ENCODE measurements at places on chromosomes 16 and 17.

GRCh38 chr17:81328978-81329926 is 34.1 kb upstream of the SLC38A10 start:
- DNase-seq, result no peak

DNA sequence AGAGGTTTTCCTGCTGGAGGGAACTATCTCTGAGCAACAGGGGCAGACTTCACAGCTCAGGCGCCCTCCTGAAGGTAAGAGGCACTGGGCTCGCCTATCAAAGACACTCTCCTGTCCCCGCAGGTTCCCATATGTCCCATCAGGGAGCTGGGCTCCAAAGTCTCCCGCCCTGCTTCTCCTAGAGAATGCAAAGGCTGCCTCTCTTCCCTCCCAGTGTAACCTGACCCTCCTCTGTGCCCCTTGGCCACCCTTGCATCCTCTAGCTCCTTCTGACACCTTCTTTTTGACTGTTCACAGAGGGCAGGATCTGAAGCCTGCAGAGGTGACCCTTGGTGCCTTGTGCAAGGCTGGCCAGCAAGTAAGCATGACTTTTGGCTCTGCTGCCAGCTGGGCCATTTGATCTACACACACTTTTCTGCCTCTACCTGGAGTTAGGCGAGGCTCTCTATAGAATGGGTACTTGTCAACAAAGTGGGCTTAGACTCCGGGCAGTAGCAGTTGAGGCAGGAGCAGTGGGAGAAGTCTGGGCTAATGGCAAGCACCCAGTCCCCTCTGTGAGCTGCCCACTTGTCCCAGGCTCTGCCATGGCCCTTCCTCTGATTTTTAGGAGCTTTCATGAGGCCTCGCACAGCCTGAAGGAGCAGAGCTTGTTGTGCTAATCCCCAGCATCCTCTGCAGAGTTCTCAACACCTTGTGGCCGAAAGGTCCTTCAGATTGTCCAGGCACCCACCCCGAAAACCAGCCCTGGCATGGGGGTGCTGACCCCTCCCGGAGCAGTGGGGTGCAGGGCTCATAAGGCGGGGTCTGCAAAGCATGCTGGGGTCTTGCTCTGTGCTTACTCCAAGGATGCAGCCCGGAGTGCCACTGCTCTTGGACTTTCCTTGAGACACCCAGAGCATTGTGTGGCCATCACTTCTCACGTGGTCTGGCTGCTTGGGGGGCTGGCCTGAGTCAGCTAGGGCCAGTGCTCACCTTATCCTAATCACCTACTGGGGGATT is 122.9 kb downstream of the METRNL start:
- no peak for DNase-seq

- DNase-seq, result no peak
Observed at GRCh38 chr16:17026600-17027242, 444.0 kb downstream of the XYLT1 start.

GRCh38 chr16:85605912-85606841 is 6.9 kb upstream of the GSE1 start:
- no peak for DNase-seq

DNA sequence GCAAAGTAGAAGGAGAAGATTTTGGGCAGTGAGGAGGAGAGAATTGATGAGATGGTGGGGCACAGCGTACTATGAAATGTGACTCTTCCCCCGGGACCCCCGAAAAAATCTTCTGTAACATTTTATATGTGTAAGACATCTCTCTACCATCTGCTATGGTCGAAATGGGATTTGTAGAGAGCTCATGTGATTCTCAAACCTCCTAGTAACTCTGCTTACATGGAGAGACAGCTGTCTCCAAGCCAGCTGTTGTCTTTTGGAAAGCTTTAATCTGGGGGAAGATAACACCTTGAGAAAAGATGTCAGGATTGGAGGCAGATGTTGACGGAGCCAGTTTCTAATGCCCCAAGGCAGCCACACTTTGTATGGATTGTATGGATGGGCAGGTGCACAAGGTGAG is 94.1 kb downstream of the PRKCB start:
- peak; percentile 24 for DNase-seq

DNA sequence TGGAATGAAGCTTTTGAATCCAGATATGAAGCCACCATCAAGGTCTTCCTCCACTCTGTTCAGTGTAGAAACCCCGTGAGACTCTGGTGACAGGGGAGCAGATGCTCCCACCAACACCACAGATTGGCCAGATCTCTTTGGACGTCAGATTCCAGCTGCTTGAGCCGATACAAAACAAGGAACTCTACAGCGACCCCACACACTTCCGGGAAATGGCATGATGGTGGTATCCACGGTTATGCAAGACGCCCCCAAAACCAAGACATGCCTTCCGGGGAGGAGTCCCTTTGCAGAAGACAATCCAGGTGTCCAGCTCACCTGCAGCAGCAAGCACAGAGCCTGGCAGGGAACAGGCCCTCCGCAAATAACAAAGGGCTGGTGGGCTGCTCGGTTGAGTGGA is 19.8 kb upstream of the PITPNA start:
- no peak for DNase-seq

DNA sequence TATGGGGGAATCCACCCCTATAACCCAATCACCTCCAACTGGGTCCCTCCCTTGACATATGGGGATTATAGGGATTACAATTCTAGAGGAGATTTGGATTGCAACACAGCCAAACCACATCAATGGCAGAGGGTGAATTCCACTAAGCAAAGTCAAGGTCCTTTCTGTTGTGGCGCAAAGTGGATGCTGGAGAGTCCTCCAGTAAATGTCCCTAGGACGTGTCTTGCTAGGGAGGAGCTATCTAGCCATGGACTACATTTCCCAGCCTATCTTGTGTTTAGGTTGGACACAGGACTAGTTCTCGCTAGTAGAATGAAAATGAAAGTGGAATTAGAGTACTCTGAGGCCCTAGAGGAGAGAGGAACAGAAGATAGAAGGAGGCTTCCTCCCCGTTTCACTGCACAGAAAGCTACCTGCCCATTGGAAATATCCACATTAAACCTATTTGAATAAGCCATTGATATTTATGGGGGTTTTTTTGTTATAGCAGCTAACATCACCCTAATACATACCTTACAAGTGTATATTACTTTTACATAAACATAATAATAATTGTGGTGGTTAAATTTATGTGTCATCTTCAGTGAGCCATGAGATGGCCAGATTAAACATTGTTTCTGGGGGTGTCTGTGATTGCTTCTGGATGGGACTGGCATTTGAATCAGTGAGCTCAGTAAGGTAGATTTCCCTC is 56.7 kb upstream of the ERCC4 start:
- DNase-seq, result no peak

- no peak for DNase-seq
Observed at GRCh38 chr16:460787-461186, 35.3 kb downstream of the RAB11FIP3 start.

- no peak for DNase-seq
Observed at GRCh38 chr17:2433696-2434095, 32.8 kb upstream of the MNT start.

- DNase-seq, result no peak
Observed at GRCh38 chr16:75263291-75263962, 12.0 kb upstream of the BCAR1 start.

- peak; percentile 45 for DNase-seq
Observed at GRCh38 chr17:74601944-74602572, 10.0 kb upstream of the CD300LD start.

DNA sequence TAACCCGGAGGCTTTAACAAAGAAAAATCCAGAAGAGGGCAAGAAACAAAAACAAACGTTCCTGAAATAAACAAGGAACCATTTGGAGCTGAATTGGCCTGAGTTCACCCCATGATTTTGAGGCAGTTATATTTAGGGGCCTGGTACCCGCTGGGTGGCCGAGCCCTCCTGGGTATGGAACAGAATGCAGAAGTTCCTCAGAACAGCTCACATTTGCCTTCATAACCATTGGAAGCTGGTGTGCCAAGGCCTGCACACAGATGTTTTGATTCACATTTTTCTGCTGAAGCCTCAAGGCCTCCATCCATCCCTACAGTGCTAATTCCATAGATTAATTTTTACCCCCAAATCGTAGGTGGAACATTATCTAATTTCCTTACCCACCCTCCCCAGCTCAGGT is 3.3 kb upstream of the ZFHX3 start:
- DNase-seq, result no peak

GRCh38 chr17:81324851-81325713 is 30.0 kb upstream of the SLC38A10 start:
- DNase-seq, result no peak

DNA sequence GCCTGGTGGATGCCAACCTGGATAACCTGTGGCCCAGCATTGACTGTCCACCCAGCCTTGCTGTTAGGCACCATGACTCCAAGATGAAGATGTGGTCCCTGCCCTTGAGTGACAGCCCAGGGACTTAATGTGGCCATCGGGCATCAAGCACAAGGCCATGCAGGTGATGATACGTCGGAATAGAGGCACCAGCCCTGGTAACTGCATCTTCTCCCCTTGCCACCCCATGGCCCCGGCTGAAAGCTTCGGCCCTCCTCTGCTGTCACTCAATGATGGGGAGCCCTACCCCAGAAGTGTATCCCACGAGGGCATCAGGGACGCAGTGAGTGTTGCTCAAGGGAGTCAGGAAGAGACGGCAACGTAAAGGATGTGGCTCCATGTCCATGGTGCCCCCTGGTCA is 2.0 kb downstream of the NT5C start:
- DNase-seq, result no peak

GRCh38 chr17:77958716-77959125 is 218 bp downstream of the TNRC6C start:
- DNase-seq, result no peak

- DNase-seq, result no peak
Observed at GRCh38 chr16:24723663-24724062, 5.8 kb upstream of the TNRC6A start.

- DNase-seq, result no peak
Observed at GRCh38 chr17:299546-299945, 53.1 kb downstream of the RPH3AL start.
